Body of pancreas (tissue), 4 donors: ENCODE measurements at places on chromosomes 12 and 14. TPM values are rescaled to one million over a fixed set of nuclear protein-coding genes. Genes with fewer than 3 reads are reported as not detected.
A peak's percentile ranks its signal among the peaks of the same experiment; 100 is the strongest.

DNA sequence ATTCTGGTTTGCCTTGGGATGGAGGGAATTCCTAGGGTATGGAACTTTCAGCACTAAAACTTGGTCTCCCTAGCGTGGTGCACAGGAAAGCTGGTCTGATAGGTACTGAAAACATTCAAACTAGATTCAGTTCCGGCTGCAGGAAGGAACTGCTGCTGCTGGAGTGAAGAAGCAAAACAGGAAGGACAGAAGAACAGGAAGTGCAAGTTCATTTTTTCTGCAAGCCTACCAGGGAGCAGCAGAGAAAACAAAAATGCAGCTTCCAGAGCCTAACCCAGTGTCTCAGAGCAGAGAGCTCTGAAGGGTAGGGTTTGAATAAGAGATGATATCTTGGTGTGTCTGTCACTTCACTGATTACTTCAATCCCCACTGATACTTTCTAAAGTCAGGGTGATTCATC, 165.2 kb downstream of the VRK1 start:
- no peak for DNase-seq

GRCh38 chr12:11807458-11807857, 158.0 kb downstream of the ETV6 start:
- no peak for DNase-seq

DNA sequence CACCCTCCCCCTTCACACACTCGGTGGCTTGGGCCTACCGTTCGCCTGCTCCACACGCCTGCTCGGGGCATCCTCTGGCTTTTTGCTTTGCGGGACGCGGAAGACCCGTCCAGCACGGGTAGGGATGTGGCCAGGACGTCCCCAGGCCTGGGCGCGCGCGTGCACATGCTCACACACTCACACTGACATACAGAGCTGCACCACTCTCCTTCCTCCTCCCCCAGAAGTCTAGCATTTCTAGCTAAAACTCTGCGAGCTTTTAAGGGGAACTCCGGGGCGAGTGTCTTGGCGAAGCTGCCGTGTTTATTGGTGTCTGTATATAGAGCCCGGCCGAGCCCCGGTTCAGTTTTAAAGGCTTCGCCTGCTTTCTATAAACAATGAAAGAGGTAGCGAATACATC, 5.0 kb downstream of the TBX5 start:
- no peak for DNase-seq

- no peak for DNase-seq
Observed at GRCh38 chr12:51636581-51636980, 45.5 kb downstream of the SCN8A start.

- DNase-seq = no peak
Observed at GRCh38 chr14:103134405-103134804, 11.1 kb downstream of the TNFAIP2 start.

DNA sequence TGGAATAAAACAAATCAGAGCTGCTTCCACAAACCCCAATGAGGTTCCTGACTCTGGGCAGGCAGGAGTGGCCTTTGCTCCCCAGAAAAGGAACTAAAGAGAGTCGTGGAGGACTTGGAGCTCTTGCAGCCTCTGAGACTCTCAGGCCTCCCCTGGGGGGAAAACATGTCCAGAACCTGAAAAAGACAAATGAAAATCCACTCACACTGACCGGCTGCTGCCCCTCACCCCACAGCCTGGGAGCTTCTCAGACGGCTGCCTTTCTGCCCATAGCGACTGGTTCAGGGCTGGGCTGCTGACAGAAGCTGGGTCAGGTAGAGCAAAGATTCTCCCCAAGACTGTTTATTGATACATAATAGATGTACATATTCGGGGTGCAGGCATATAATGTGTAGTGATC, 356.0 kb downstream of the ADGRD1 start:
- no peak for DNase-seq

GRCh38 chr14:63761351-63762117, 33.7 kb upstream of the SGPP1 start:
- DNase-seq = no peak

- no peak for DNase-seq
Observed at GRCh38 chr14:93533437-93533836, 102.7 kb downstream of the UNC79 start.

- DNase-seq = no peak
Observed at GRCh38 chr12:114343585-114344302, 62.2 kb downstream of the TBX5 start.

- no peak for DNase-seq
Observed at GRCh38 chr12:67543021-67543770, 105.3 kb upstream of the DYRK2 start.

DNA sequence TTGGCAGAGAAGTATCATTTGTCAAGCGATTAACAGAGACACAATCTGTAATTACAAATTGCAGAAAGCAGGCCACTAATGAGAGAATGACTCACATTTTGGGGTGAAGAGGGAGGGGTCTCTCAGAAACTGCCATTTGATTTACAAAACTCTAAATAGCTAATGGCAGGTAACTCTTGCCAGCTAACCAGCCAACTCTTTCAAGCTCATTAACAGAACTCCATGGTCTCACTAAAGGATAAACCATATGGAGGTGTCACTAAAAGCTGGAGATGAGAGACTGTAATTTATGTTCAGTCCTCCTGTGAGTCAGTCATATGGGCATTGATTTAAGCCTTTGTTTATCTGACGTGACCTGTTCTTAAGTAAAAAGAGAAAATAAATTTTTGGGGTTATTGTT, 336.4 kb downstream of the FOXG1 start:
- DNase-seq = no peak

- DNase-seq = no peak
Observed at GRCh38 chr14:72775923-72776554, 117.9 kb downstream of the DPF3 start.

DNA sequence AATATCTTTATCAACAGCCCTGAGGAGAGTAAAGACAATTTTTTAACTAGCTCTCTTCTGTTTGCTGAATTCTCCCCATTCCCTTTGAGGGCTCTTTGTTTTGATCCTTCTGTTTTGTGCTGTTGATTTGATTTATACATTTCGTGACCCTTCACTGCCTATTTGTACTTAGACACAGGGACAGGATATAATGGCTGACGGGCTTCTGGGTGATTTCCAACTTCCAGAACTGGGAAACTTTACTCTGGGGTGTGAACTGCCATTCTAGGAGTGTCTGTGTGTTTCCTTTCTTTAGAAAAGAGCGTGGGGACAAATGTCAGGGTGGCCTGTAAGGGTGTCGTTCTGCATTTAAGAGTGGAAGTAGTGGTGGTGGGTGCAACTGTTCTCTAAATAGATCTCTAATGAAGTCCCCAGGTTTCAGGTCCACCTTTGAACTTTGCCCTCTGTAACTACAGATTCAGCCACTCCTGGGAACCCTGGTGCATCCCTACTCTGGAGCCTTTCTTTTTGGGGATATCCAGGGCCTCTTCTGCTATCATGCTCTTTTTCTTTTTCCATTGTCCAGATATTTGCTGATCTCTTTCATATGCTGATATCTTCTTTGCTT, 22.3 kb upstream of the SSPN start:
- DNase-seq = no peak

DNA sequence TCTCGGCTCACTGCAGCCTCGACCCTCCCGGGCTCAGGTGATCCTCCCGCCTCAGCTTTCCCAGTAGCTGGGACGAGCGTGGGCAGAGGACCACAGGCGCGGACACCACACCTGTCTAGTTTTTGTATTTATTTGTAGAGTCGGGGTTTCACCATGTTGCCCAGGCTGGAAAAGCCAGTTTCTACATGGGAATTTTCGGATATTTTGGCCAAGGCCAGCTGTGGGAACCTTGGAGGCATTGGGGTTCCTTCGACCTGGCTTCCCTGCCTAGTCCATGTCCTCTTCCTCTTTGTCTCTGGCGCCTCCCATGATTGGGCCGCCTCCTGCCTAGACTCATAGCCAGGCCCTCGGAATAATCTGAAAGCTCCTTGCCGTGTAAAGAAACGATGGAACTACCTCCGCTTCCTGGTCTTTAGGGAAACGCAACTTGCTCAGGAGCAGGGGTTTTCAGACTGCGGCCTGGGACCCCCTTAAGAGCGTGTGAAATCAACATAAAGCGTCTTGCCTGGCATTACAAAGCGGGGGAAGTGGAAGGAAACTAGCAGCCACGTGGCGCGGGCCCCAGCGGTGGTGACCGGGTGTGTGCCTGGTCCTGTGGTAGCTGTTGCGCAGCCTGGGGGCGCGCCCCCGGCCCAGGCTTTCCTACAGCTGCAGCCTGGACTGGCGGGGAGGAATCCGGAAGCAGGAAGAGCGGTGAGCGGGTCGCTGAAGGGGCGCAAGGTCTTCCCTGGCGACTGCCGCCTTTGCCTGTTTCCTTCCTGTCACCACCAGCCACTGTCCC, 1.4 kb upstream of the HSP90AA1 start:
- DNase-seq = peak; percentile 37

DNA sequence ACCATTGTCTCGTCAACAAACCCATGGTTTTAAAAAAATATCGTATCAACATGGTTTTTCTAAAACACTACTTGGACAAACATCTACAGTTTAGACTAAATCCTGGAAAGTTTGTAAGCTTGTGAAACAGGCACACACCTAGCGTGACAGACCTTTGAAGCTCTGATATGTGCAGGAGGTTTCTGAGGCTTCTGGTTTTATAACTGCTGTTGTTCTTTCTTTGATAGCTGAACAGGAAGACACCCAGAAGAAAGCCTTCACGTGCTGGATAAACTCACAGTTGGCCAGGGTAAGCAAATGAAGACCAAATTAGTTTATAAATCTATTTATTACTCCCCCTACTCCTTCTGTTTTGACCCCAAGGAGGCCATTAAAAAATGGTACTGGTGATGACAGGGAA, 87.6 kb downstream of the SYNE2 start:
- no peak for DNase-seq

- DNase-seq = no peak
Observed at GRCh38 chr12:94309373-94309772, 150.3 kb downstream of the CEP83 start.

DNA sequence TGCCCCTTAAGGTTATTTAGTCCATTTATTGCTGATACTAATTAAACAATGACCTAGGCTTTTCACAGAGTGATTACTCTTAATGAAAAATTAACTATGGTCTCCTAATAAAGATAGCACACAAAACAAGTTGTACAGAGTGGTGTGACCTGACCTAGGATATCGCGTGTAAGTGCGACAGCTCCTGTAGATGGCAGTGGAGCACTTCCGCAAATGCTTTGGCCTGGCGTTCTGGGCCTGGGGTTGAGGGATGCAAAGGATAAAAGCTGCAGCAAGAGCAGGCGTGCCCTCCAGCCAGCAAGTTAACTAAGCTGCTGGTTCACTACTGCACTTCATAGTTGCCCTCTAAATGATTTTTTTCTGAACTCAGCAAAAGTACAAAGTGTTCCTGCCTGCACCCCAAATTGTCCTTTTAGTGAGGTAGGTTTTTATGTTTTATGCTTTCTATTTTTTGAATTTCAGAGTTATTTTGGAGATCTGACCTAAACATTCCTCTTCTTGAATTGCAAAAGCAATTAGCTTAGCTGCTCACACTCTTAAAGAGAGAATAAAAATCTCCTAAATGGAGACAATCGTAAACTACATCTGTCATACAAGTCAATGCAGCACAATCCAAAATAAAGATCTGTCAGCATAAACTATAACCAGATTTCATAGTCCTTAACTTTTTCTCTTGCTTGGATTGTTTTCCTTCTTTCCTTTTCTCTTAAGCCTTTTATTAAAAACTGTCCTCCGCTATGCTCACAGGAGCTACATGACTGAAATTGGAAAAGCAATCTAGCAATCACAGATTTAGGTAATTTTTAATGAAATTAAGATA, 379.6 kb downstream of the LRIG3 start:
- DNase-seq = peak; percentile 76

DNA sequence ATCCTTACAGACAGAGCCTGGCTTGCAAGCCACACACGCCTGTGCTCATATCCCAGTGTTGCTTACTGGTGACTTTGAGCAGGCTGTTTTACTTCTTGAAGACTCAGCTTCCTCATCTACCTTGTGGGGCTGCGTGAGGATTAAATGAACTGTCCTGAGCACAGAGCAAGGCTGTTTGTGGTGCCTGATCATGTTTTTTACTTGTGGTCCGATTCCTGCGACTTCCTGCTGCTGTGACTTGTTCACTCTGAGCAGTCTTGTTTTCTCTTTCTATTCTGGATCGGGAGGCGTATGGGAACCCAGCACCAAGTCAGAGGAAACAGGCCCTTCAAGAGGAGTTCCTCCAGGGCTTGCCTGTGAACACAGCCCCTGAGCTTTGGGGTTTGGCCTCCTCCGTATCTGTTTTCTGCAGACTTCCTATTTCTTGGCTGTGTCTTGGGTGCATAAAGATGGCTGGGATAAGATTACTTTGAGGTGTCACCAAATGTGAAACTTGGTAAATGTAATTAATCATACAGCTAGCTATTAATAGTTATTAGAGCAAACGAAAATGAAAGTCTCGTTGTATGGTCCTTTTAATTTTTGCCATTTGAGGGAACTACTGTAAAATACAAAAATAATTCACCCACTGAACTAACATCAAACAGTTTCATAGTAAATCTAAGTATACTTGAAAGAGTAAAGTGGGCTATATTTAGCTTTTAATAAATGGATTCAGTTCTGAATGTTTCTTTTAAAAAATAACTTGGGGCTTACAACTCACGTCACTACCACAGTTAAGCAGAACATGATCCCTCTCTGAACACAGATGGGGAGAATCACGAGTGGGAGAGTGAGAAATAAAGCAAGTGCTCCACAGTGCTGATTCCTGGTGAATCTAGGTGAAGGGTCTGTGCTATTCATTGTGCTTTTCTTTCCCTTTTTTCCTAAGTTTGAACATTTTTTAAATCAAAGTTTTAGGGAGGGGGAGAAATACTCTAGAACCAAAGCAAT, 251.5 kb downstream of the FOXN3 start:
- no peak for DNase-seq

Gene KCNA5
- total RNA-seq = 0.33 TPM

Gene AKT1
- 151 TPM for total RNA-seq

Gene DIO3
- 1.3 TPM for total RNA-seq

Gene PHLDA1
- 22.4 TPM for total RNA-seq

Gene RPS6KL1
- 8.0 TPM for total RNA-seq

Gene KLRK1
- total RNA-seq = not detected

Gene GPR84
- not detected for total RNA-seq

Gene C14orf39
- not detected for total RNA-seq
